ENCODE measurements at places on chromosomes 13 and 19. TPM values are rescaled to one million over a fixed set of nuclear protein-coding genes. Genes with fewer than 3 reads are reported as not detected.

DNA sequence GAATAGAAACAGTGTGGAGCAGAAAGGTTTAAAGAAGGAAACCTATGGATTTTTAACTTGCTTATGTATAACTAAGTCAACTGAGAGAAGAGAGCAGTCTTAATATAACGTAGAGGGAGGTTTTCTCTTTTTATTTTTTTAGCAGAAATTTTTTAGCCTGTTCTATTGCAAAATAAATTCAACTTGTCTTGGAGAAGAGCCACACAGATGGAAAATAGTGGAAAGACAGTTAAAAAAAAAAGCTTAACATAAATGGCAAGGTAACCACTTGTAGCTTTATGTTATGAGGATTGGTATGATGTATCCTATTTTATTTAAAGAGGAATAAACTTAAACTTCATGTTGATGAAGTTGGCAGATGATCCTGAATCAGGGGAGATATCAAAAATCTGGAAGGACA is 312.4 kb downstream of the SHISA2 start:
- no peak for DNase-seq
- peaks cover 24% of the 10 kb centered on the region for H3K4me1 ChIP-seq
- peak overlapping the region; percentile 84 for H3K27ac ChIP-seq
- no peaks in the 10 kb centered on the region for H3K36me3 ChIP-seq
- no peak overlapping the region for H3K4me3 ChIP-seq

DNA sequence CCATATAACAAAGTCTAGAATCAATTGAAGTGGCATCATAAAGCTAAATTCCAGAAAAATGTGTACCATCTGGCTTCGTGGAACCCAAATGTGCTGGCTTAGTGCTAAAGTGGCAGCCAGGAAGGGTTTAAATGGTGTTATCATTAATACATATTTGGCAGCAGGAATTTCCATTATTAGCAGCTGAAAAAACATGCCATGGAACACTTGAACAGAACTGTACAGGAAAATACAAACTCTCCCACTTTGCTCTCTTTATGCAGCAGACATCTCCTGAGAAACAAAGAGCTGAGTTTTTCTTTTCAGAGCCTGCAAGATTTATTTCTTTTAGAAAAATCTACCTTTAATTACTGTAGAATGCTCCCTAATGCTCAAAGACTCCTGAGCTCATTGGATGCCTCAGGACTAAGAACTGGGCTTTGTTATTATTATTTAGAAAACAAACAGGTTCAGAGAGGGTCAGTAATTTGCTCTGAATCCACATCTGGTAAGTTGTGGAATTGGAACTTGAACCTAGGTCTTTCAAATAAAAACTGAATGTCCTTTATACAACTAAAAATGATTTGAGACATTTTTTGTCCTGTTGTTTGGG is 179.0 kb downstream of the LACC1 start:
- H3K36me3 ChIP-seq: no peaks in the 10 kb centered on the region
- H3K4me1 ChIP-seq: peaks cover 7% of the 10 kb centered on the region
- H3K4me3 ChIP-seq: no peak overlapping the region

ACP5 gene
- 3.5 TPM for total RNA-seq

GARIN5A gene
- not detected for total RNA-seq

DNA sequence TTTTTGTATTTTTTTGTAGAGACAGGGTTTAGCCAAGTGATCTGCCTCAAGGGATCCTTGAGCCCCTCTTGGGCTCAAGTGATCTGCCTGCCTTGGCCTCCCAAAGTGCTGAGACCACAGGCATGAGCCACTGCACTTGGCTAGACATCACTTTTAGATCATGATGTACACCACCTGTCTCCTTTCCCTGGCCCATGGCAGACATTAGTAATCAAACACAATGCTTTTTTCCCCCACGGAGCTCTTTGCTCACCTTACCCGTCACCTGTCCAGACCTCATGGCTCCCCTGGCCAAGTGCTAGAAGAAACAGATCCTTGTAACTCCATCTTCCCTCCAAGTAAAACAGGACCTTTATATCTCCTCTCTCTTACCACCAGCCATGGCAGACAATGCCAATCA is 18.4 kb downstream of the NUMBL start:
- no peak for DNase-seq
- H3K27me3 ChIP-seq: no peaks in the 10 kb centered on the region
- peaks cover 5% of the 10 kb centered on the region for H3K36me3 ChIP-seq
- H3K4me3 ChIP-seq: no peak overlapping the region
- H3K27ac ChIP-seq: no peak overlapping the region
- peaks cover 6% of the 10 kb centered on the region for H3K4me1 ChIP-seq

DNA sequence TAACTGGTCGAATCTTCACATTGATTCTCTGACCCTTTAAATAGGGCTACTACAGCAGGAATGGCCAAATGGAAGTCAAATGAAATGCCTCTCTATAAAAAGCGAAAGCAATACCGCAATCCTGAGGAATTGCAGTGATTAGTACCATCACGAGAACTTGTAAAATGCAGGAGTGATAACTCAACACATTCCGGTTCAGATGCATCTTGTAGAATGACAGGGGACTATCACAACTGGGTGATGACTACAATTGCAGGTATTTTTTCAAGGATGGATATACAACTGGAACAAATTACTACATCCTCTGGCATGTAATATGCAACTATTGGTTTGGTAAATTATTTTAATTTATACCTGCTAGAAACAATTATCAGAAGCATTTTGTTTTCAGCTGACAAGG is 140.4 kb downstream of the PCDH20 start:
- DNase-seq: no peak
- H3K36me3 ChIP-seq: no peaks in the 10 kb centered on the region
- no peaks in the 10 kb centered on the region for H3K4me1 ChIP-seq
- no peak overlapping the region for H3K4me3 ChIP-seq
- no peak overlapping the region for H3K27ac ChIP-seq

- H3K4me3 ChIP-seq: no peak overlapping the region
- H3K27me3 ChIP-seq: no peaks in the 10 kb centered on the region
- DNase-seq: no peak
- peaks cover 8% of the 10 kb centered on the region for H3K4me1 ChIP-seq
- no peaks in the 10 kb centered on the region for H3K36me3 ChIP-seq
Observed at GRCh38 chr19:4503132-4503824, 15.0 kb downstream of the PLIN4 start.

ZSCAN4 gene
- total RNA-seq: not detected

S1PR5 gene
- total RNA-seq: 5.1 TPM

WDR88 gene
- total RNA-seq: not detected
